Breast epithelium (tissue), 4 donors: ENCODE measurements at places on chromosomes 3 and 15. TPM values are rescaled to one million over a fixed set of nuclear protein-coding genes. Genes with fewer than 3 reads are reported as not detected.

EFHB gene
- 1.3 TPM for total RNA-seq

GP9 gene
- total RNA-seq, result 0.48 TPM

GPX1 gene
- 205 TPM for total RNA-seq

RETNLB gene
- not detected for total RNA-seq

IGSF11 gene
- 1.9 TPM for total RNA-seq

SLC28A1 gene
- total RNA-seq, result 0.59 TPM

- no peak for DNase-seq
Measured at GRCh38 chr3:15682561-15683185, 81.1 kb downstream of the BTD start.

DNA sequence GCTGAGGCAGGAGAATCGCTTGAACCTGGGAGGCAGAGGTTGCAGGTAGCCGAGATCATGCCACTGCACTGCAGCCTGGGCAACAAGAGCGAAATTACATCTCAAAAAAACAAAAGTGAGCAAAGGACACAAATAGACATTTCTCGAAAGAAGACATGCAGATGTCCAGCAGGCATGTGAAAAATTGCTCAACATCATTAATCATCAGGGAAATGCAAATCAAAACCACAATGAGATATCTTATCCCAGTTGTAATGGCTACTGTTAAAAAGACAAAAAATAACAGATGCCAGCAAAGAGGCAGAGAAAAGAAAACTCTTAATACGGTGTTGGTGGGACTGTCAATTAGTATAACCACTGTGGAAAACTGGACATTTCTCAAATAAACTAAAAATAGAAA lies 20.9 kb downstream of the ASB7 start:
- DNase-seq, result no peak

- DNase-seq, result no peak
Measured at GRCh38 chr3:113910966-113911365, 36.8 kb upstream of the ZDHHC23 start.

GRCh38 chr15:47439146-47440111 lies 277.9 kb upstream of the SEMA6D start:
- DNase-seq, result no peak

DNA sequence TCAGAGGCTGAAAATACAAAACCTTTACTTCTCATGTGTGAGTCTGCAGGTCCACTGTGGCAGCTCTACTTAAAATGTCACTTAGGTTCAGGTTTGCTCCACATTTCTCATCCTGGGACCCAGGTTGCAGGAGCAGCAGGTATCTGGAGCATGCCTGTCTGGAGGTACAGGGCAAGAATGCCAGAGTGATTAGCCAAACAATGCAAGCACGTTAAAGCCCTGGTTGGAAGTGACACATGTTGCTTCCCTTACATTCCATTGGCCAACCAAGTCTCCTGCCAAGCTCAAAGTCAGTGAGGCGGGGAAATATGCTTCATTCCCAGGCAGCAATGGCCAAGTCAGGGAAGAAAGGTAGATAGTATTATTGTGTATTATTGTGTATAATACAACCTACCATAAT lies 76.8 kb upstream of the ARL6 start:
- no peak for DNase-seq

DNA sequence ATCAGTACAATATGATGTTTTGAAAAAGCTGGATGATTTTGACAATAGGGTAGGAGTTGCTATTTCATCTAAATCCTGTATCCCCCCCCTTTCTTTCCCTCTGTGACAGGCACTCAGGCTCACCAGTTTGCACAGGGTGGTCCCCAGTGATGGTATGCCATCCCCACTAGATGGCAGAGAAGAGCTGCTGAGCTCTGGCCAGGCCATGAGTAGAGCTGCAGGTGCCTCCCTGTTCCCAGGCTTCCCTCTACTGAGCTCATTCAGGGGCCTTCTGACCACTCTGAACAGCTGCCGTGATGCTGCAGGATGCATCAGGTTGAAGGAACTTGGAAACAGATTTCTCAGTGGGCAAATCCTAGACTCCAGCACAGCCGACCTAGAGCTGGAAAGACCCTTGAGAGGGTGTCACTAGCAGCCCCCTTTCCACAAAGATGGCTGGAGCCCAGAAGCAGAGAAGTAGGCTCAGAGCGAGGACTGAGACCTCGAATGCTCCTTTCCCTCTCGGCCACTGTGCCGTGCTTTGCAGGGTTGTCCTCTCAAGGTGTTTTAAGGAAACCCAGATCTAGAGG lies 45.1 kb downstream of the EFCAB12 start:
- no peak for DNase-seq

- DNase-seq, result no peak
Measured at GRCh38 chr3:78483090-78483489, 1284.7 kb downstream of the ROBO1 start.

DNA sequence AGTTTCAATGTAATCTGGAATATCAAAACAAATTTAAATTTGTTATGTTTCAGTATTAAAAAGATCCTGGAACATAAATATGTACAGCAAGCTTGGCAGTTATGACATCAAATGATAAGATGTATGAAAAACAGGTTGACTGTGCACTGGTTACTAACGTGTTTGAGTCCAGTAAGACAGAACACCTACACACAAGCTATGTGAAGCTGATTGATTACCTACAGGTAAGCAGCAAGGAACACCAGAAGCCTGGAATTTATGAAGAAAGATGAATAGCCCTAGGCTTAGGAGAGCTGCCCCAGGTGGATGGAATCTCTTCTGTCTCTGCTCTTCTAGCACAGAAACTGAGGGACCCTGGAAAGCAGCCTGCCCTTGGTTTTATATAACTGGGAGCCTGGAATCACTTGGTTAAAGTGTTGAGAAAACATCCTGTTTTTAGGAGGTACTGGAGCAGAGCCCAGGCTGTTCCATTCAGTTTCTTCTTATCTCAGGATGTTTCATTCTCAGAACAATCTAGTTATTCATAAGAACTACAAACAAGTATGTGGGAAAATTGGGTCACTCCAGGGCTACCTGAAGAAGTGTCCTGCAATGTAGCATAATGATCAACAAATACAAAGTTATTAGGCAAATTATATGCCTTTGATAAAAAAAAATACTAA lies 36.3 kb downstream of the SLITRK3 start:
- DNase-seq, result no peak

DNA sequence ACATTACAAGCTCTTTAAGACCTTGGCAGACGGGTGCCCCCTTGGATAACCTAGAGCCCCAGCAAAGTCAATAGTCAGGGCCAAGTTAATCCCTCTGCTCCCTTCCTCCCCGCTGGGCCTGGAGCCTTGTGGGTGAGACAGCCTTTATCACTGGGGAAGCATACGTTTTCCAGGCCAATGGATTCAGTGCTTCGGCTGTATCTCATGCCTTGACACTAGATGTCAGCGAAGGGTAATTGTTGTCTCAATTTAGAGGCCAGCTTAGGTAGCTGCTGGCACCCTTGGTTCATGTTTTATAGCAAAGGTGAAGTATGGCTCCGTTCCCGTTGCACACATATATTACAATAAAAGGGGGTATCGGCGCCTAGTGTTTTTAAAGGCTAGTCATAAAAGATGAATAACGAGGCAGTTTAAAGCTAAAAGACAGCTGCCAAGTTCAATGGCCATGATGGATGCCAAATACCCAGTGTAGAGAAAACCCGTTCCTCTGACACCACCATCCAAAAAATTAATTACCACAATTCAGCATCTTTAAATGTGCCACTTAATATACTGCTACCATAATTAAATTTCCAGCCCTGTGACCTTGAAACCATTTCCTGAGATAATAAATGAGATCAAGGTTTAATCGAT lies 52.3 kb upstream of the BNIP2 start:
- no peak for DNase-seq

GRCh38 chr3:183664913-183665381 lies 29.5 kb downstream of the KLHL24 start:
- no peak for DNase-seq

DNA sequence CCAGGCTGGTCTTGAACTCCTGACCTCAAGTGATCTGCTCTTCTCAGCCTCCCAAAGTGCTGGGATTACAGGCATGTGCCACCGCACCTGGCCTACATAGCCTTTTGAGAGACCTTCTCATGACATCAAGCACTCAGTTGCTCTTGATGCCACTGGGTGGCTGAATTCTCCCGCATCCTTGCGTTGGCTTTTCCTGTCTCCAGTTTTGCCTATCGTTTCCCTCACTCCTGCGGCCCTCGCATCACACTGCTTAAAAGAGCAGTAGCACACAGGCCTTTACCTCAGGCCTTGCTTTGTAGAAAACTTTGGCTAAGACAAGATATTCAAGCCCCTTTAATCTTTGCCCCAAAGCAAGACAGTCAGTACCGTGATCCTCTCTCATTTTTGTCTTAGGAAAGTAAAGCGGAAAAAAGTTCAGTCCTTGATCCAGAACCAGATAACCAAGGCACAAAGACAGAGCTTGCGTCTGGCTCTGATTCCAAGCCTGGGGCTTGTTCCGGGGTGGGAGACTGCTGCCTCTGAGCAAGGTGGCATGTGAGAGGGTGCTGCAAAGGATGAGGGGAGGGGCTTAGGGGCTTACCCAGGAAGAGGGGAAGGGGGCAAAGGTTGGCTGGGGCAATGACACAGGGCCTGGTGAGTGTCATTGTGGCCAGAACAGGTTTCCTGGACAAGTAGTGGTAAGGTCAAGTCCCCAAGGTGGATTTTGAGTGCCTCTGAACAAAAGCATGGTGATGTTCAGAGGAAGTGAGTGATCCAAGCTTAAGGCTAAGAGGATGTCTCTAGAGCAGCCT lies 175.0 kb upstream of the TLE3 start:
- DNase-seq, result no peak
